ENCODE measurements at places on chromosomes 13 and 19. TPM values are rescaled to one million over a fixed set of nuclear protein-coding genes. Genes with fewer than 3 reads are reported as not detected.

ATXN8OS gene
- not detected for total RNA-seq

ZNF682 gene
- 2.8 TPM for total RNA-seq

COL4A2 gene
- 53.3 TPM for total RNA-seq

ZNF222 gene
- 7.9 TPM for total RNA-seq

PLEKHA4 gene
- total RNA-seq = 28.9 TPM

SIGLEC11 gene
- total RNA-seq = not detected

HCN2 gene
- total RNA-seq = 0.08 TPM

SWSAP1 gene
- total RNA-seq = 0.45 TPM

ZSCAN4 gene
- total RNA-seq = not detected

PBX4 gene
- total RNA-seq = 0.33 TPM

CEACAM16 gene
- total RNA-seq = not detected

RFPL4AL1 gene
- not detected for total RNA-seq
